Stimulated activated CD4-positive, alpha-beta T cell treated with anti-CD3 and anti-CD28 coated beads, Interleukin-1b, Interleukin-23, amount 100 ng/mL, for 1 hour (primary cell): ENCODE measurements at places on chromosomes 4 and X.

DNA sequence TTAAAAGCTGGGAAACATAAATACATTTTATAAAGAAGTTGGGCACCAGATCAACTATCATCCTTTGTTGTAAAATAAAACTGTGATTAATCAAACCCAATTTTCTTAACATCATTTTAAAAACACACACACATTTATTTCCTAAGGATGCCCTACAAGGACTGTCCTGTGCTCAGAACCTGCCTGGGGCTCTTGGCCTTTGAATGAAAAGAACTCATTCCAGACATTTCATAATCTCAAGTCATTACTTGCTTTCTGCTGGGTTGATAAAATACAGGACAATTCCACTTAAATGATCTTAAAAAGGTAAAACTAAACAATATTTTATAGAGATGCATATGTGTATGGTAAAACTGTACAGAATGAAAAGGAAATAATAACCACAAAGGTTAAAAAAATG lies 2.8 kb downstream of the SH3D19 start:
- DNase-seq = no peak

DNA sequence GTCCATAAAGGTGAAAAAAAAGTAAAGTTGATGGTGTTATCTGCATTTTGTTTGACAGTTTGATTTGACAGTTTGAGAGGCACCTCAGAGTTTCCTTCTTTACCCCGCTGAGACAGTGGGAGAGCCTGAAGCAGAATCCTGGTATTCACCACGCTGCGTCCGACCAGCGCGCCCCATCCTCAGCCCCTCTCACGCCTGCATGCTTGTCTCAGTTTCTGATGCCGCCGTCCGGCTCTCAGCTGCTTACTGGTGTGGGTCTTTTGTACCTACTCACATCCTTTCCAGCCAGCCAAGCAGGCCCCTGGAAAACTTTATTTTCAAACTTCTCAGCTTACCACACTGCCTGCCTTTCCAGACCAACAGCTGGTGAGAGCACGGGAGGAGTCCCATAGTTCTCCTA lies 175.2 kb downstream of the DCLK2 start:
- no peak for DNase-seq

- DNase-seq = no peak
Measured at GRCh38 chr4:109559625-109559982, 442 bp upstream of the MCUB start.

DNA sequence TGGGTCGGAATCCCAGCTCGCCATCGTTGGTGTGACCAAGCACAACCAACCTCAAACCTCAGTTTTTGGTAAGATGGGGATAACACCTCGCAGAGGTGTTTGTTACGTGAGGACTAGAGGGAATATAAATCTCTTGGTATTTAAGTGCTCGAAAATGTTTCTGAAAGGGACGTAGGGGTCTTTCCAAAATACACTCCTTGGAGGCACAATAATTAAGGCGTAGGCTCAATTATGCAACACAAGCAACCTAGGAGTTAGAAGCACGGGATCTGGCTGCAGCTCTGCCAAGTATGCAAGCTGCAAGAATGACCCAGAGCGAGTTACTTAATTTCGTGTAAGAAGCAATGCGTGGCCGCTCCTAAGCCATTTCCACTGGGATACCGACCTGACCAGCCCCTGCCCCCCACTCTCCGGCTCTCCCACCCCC lies 552 bp downstream of the ADH5 start:
- no peak for DNase-seq

- no peak for DNase-seq
Measured at GRCh38 chr4:8120501-8120900, 38.1 kb downstream of the ABLIM2 start.

- no peak for DNase-seq
Measured at GRCh38 chr4:151671541-151672059, 89.2 kb downstream of the GATB start.

- no peak for DNase-seq
Measured at GRCh38 chrX:150663073-150663472, 30.1 kb upstream of the MTMR1 start.

DNA sequence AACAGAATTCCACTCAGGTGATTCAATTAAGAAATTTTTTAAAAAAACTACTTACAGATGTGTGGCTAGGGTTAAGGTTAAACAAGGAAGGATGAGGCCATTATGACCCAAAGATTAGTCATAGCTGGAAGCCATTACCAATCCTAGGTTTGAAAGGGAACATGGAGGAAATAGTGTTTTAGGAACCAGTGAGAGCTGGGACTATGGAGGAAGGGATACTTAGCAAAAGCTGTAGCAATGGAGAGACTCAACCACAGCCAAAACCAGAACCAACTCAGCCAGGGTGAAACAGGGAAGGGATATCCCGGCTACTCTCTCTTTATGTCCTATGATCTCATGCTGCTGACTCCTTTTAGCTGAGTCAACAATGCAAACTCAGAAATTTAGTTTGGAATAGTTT lies 148.6 kb upstream of the CNKSR2 start:
- no peak for DNase-seq

DNA sequence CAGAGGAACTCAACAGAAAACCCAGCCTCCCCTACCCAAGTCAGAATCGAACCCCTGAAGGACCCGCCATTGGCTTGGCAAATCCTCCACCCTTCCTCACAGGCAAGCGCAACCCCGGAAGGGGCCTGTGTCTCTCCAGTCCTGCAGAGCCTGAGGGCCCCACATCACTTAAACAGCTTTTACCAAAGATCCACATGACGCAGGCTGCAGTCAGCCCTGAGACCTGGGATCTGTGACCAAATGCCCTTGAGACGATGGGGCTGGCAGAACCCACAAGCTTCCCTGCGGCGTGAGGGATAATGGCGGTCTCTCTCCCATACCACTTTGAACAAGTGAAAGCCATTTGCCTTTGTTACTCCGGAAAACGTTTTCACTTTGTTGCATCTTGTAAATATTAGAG lies 54.9 kb downstream of the ACOX3 start:
- DNase-seq = no peak

GRCh38 chrX:24371391-24371972 lies 11.0 kb downstream of the SUPT20HL1 start:
- DNase-seq = peak; percentile 7

GRCh38 chr4:121877041-121877773 lies 6.9 kb upstream of the BBS7 start:
- DNase-seq = no peak

DNA sequence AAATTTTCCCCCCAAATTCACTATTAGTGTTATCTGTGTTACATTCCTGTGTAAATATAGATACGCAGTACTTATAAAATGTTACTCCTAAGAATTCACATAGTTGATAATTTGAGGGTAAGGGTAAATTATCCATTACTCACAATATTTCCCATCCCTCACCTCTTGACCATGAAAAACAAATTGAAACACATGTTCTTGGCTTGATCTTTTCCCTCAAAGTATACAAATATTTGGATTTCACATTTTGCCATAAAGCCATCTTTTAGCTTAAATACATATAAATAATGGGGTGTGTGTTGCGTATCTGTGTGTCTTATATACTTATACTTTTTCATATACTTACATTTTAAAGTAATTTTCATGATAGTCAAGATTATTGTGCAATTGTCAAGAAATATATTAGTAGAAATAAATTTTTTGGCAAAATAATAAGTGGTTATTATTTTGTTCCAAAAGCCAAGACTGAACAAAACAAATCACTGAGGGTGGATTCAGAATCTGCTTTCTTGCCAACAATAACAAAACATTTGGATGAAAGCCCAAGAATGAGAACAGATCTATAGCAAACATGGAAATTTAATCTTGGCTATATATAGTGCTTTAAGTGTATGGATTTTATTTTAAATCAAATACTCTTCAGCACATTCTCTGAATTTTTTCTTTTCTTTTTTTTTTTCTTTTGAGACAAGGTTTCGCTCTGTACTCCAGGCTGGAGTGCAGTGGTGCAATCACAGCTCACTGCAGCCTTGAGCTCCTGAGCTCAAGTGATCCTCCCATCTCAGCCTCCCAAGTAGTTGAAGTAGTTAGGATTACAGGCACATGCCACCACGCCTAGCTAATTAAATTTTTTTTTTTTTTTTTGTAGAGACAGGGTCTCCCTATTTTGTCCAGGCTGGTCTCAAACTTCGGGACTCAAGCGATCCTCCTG lies 48.5 kb upstream of the PRSS48 start:
- no peak for DNase-seq

- no peak for DNase-seq
Measured at GRCh38 chr4:156771171-156771837, 200.3 kb downstream of the PDGFC start.

DNA sequence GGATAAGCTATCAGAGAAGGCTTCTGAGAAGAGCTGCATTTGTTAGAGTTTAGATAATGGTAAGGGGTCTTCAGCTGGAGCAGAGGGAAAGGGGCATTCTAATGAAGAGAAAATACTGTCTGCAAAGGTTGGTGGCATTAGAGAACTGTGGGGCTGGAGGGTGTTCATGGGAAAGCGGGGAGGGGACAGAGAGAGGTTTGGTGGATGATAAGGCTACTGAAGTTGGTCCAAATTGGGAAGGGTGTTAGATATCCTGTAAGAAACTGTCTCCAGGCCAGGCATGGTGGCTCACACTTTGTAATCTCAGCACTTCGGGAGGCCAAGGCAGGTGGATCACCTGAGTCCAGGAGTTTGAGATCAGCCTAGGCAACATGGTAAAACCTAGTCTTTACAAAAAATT lies 59.9 kb downstream of the AFF1 start:
- DNase-seq = no peak

- DNase-seq = no peak
Measured at GRCh38 chr4:121182296-121182695, 18.2 kb upstream of the TNIP3 start.

- no peak for DNase-seq
Measured at GRCh38 chr4:45409536-45409935, 683.2 kb upstream of the GNPDA2 start.

DNA sequence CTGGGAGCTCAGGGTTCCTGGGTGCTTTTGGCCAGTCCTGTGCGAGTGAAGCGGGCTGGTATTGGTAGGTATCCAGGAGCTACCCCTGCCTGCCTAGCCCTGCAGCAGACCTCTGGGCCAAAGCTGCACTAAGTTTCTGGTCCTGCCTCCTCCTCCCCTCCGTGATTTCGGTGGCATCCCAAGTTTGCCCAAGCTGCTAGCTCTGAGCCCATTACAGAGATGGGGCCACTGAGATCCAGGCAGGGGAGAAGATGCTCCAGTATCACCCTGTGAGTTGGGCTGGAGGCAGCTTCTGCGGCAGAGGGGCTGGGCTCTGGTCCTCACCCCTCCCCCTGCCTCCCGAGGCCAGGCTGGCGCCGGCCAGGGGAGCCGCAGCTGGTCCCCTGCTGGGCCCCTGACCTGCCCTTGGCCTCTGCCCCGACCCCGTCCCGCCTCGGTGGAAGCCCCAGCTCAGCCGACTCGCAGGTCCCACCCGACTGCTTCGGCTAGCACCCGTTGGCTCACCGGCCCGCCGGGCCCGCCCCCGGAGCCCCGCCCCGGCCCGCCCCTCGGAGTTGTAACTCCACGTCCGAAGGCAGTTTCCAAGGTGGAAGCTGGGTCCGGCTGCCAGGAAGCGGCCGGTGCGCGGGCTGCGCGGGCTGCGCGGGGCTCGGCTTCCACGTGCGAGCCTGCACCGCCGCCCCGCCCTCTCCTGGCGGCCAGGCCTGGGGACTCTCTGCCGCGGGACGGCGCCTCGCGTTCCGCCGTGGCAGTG lies at the start of gene DUSP9:
TSS of gene DUSP9 (plus strand) at position 584 of the 754 bp plus-strand sequence. CDS start 751 bp downstream, outside the sequence.
- no peak for DNase-seq

DNA sequence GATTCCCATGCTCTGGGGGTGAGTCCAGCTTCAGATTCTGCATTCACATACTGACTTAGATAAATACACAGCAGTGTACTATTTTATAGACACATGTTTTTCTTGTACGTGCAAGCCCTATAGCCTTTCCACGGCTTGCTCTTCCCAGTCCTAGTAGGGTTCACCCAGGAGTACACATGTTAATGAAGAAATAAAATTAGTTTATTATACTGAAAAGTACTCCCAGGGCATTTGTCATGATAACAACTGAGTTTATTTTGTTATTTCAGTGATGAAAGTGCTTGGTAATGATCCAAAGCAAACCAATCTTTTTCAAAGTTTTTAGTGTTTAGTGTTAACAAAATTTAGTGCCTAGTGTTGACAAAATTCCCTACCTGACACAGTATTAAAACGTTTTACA lies 21.3 kb downstream of the MAPK10 start:
- no peak for DNase-seq

DNA sequence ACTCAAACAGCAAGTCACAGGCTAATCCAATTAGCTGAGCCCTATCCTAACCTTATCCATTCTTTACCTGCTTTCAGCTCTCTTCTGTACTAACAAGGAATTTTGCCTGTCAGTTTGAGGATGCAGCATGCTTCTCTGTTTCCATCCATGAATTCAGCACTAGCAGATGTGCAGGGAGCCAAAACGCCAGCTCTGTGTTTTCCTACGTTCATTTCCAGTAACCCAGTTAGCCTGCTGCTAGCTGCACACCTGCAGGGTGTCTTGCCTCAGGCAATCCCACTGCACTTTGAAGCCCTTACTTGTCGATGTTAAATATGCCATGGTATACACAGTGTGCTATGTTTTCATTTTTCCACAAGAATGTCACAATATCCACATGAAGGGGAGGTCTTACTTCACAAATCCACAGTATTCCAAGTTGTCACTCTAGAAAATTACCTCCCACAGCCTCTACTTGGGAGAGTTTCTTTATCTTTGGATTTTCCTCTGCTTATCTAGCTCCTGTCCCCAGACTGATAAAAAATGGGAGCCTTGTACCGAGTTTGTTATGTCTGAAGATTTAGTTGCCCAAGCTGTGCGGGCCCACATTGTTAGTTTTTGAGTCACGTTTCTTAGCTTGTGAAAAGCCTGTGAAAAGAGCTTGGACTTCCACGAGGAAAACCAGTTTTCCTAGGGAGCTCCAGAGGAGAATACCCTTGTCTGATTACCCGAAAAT lies 127.6 kb upstream of the HHIP start:
- no peak for DNase-seq
